ENCODE measurements at places on chromosomes 13 and 19. TPM values are rescaled to one million over a fixed set of nuclear protein-coding genes. Genes with fewer than 3 reads are reported as not detected.

Gene PROZ
- not detected for total RNA-seq

Gene UPF1
- 48.4 TPM for total RNA-seq

DNA sequence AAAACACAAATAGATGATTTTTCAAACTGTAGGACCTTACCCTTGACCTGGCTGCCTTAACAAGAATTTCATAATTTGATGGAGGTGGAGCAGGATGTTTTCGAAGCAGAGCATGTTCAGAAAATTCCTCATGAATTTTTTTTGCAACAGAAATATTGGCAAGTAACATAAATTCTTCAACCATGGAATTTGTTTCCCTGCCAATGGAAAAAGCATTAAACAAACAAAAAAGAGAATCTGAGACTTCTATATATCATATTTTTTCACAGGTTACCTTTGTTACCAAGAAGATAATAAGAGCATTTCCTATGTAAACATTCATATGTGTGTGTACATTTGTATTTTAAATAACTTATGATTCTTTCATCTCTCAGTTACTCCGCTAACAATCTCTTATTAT, 18.3 kb downstream of the DIS3 start:
- DNase-seq = no peak

- DNase-seq = no peak
Observed at GRCh38 chr13:50437252-50437651, 406.2 kb downstream of the DLEU7 start.

Gene MBD3L3
- total RNA-seq = not detected

- DNase-seq = peak; percentile 79
Observed at GRCh38 chr13:27043013-27043412, 128.6 kb downstream of the USP12 start.

Gene CRX
- total RNA-seq = not detected

DNA sequence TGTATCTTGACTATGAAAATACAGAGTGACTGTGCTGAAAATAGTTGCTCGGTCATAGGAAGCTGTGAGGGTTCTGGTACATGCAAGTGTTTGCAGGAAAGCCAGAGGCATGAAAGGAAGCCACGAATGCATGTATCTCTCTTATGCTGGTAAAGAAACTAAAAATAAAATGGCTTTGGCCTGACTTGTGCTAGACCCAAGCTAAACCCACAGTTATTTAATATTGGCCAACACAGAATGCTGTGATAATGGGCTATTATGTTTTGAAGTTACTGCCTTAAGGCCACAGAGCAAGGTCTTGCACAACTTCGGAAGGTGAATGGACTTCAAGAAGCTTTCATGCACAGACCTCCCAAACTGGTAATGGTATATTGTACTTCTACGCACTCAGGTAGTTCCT, 518.2 kb upstream of the HTR2A start:
- no peak for DNase-seq

DNA sequence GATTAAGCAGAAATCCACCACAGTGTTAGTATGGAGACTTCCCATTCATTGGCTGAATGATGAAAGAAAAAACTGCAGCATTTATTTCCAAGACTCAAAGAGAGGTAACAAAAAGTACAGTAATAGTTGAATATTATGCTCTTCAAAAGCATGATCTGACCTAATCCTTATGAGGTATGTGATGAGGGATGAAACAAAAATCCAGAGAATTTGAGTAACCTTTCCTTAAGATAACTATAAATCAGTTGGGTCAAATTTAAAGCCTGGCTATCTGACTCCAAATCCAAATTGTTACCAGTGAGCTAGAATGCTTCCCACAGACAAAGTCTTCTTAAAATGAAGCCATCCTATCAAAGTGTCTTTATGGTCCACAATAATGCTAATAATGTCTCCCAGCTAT, 38.1 kb downstream of the NUFIP1 start:
- DNase-seq = no peak

Gene ZNF154
- total RNA-seq = 6.1 TPM

GRCh38 chr19:38395381-38396114, 7.1 kb downstream of the SPRED3 start:
- no peak for DNase-seq

DNA sequence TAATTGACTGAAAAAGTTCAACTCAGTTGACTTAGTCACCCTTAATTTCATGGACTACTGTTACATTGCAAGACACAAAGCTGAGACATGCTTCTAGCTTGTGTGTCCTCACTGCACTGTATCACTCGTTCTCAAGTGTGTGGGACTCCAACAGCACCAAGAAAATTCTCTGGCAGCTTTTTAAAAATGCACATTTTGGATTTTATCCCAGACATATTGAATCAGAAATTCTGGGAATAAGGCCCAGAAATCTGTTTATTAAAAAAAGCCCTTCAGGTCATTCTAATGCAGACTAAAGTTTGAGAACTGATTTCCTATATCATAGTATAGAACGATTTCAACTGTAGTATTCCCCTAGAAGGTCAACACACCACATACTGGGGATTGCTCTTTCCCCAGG, 1485.3 kb downstream of the PCDH9 start:
- no peak for DNase-seq

DNA sequence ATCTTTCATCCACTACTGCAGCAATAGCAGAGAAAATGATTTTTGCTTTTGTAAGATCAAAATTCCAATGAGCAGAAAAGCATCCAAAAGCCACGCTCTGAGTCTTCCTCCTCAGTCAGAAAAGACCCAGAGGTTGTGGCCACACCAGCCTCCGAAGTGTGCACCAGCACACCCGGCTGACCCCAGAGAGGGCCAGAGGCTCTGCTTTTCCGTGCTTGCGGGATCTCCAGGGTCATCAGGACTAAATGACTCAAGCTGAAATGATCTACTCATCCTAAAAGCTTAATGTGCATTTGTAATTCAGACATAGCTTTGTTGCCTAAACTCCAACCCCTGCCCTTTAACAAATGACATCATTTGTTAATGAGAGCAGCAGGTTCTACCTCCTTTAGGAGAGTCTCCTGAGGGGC, 16.5 kb downstream of the RXFP2 start:
- DNase-seq = no peak

GRCh38 chr19:2412449-2412848, 14.9 kb downstream of the TIMM13 start:
- no peak for DNase-seq

Gene MISP3
- total RNA-seq = 1.8 TPM

GRCh38 chr13:40031031-40031430, 375.6 kb downstream of the COG6 start:
- no peak for DNase-seq

DNA sequence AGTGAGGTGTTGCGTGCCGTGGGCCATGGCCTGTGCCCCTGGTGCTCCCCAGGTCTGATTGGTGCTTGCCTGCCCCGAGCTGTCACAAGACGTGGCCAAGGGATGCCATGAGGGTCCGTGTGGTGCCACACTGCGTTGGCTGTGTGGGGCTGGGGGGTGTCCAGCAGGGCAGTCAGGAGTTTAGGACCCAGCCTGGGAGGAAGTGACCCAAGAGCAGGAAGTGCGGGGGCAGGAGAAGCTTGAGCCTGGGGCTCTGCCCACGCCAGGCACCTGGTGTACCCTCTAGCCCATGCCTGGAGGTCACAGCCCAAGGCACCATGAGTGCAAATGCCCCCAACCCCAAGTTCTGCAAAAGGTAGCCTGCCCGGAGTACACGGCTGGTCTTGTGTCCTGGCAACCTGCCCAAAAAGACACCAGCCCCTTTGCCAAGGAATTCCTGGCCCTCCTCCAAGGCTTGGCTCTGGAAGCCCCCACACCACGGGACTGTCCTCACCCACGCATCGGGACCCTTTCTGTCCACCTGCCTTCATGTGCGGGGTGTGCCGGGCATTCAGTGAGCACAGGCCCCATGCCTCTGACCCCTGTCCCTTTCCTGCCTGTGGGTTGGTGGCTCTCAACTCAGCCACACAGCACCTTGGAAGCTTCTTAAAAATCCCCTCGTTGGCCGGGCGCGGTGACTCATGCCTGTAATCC, 24.9 kb downstream of the MPND start:
- no peak for DNase-seq

DNA sequence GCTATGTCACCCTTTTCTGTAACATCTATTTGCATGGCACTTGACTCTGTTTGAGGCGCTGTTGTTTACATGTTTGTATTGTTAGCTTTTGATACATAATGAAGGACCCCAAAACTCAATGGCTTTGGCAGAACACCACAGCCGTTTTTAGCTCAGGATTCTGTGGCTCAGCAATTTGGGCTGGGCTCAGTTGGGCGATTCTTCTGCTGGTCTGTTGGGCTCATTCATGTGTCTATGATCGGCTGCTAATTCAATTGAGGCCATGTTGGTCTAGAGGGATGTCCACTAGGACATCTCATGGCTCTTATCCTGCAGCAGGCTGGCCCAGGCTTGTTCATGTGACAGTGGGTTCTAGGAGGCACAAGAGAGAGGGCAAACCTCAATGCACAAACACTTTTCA, 33.9 kb downstream of the VSTM2B start:
- DNase-seq = no peak

DNA sequence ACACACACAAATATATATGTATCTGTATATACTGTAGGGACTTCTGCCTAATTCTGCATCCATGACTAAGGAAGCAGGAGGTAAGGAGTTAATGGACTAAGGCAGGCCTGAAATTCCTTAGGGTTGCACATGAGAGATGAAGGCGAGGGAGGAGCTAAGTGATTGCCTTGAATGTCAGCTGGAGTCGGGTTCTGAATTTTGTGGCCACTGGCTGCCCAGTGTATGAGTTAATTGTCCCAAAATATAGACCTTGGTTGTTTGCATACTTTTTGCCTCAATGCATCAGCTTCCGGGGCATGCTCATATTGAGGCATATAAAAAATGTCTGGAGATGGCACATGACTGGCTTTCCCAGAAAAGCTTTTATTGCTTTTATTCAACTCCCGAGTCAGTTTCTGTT, 245.5 kb downstream of the TDRD3 start:
- DNase-seq = no peak

Gene ZNF627
- total RNA-seq = 7.9 TPM

GRCh38 chr19:41657157-41657556, 30.3 kb upstream of the CEACAM4 start:
- no peak for DNase-seq

- no peak for DNase-seq
Observed at GRCh38 chr19:15014579-15014978, 34.7 kb upstream of the CASP14 start.

Gene ADGRE3
- total RNA-seq = not detected

DNA sequence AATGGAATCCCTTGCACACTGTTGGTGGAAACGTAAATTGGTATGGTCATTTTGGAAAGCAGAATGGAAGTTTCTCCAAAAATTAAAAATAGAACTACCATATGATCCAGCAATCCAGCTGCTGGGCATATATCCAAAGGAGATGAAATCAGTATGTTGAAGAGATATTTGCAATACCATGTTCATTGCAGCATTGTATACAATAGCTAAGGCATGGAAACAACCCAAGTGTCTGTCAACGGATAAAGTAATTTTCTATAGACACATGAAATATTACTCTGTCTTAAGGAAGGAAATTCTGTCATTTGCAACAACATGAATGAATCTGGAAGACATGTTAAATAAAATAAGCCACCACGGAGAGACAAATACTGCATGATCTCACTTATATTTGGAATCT, 124.7 kb downstream of the GPC5 start:
- DNase-seq = no peak

- no peak for DNase-seq
Observed at GRCh38 chr19:40721936-40722661, 5.2 kb downstream of the ITPKC start.

Gene OCEL1
- total RNA-seq = 8.6 TPM

DNA sequence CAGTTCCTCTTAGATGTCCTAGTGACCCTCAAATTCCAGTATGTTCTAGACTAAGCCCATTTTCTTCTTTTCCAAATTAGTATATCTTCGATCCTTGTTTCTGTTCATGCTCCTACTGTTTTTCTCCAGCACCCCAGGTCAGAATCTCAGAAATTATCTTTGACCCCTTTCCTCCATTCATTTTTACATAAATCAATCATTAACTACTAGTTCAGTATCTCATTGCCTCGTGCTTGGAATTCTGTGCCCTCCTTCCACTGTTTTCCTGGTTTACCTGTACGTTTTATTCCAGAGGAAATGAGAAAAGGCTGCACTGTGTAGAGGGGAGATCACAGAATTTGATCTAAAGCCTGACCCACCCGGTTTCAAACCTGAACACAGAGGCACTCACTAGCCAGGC, 107.9 kb downstream of the LRCH1 start:
- DNase-seq = no peak

Gene RHPN2
- total RNA-seq = 2.6 TPM

DNA sequence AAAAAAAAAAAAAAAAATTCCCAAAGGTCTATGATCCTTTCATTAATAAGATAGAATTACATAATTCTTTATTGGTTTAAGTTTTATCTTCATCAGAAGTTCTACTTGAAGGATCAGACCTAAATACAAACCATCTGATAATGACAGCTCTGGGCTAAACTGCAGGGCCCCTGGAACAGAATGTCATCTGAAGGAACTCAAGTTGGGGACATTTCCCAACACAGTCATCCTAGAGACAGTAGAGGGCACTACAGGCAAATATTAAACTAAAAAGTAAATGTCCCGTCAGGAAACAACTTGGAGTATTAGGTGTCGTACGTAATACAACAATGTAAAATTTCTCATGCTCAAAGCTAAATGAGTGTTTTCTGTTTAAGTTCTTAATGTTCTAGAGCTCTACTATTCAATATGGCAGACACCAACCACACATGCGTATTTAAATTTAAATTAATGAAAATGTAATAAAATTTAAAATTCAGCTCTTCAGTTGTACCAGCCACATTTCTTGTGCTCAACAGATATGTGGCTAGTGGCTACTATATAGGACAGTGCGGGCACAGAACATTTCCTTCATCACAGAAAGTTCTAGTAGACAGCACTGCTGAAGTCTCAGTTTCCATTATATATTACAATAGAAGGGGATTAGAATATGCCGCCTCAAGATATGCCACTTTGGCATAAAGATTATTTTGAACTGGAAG, 21.8 kb upstream of the NAXD start:
- DNase-seq = no peak

GRCh38 chr13:35729926-35730627, 253.6 kb upstream of the MAB21L1 start:
- no peak for DNase-seq

Gene COL4A1
- 298 TPM for total RNA-seq

GRCh38 chr19:13621413-13621812, 115.1 kb upstream of the CACNA1A start:
- DNase-seq = no peak

GRCh38 chr13:52371736-52372247, 34.2 kb downstream of the THSD1 start:
- DNase-seq = no peak

GRCh38 chr19:33263325-33264023, 37.8 kb upstream of the SLC7A10 start:
- no peak for DNase-seq

Gene SH2D3A
- total RNA-seq = not detected

Data from sigmoid colon (tissue), 7 donors.